ENCODE measurements at places on chromosomes 7 and 10. TPM values are rescaled to one million over a fixed set of nuclear protein-coding genes. Genes with fewer than 3 reads are reported as not detected.

DNAJC12 gene
- total RNA-seq: 1.8 TPM

MACC1 gene
- total RNA-seq: 0.26 TPM

FGFR2 gene
- 0.17 TPM for total RNA-seq

DNA sequence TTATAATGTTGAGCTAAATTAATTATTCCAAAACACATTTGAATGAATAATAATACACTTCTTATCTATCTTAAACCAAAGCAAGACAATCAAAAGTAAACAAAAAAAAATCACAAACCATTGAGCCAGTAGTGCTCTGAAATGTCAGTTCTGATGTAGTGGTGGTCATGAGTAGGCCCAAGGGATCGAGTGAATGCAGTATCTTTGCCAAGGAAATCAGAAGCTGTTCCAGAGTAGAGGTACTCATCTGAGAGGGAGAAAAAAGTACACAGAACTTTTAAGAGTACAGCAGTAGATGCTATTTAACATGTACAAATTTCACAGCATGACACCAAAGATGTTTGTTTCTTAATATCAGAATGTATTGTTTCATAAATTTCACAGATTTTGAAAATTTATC, 121.5 kb downstream of the SEMA3D start:
- H3K4me1 ChIP-seq: no peaks in the 10 kb centered on the region
- H3K36me3 ChIP-seq: no peaks in the 10 kb centered on the region
- DNase-seq: peak; percentile 61
- H3K27me3 ChIP-seq: no peaks in the 10 kb centered on the region
- no peak overlapping the region for H3K4me3 ChIP-seq
- H3K27ac ChIP-seq: no peak overlapping the region

DNA sequence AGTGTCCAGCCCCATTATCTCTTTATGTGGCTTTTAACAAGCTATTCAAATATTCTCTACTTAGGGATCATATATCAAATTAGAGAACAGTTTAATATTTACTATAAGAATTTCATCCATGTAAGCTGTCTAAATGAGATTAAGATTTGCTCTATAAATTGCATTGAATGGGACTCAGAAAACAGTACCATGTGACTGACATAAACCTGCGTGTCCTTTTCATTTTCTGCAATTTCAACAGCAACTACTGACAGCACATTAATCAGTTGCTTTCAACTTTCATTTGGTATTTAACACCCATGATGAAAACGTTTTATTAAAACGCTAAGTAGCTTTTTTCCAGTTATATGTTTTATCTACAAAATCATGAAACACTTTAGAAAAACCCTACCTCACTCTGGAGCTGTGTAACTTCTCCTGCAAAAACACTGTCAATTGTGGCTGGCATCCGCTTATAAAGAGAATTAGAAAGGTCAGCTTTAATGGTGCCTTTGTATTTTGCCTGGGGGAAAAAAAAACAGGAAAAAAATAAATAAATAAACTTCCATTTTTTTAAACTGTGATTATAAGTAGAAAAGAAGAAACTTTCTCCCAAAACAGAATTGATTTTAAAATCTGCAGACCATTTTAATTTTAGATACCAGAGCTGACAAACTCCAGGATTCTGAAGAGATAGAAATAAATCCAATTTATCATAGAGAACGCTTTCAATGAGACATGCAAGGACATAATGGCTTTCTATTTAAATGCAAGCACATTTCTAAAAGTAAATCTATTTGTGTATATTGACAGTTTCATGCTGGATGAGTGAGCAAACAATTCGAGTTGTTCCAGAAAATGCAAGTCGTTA, 9.2 kb downstream of the NEBL start:
- H3K4me3 ChIP-seq: no peak overlapping the region
- H3K27ac ChIP-seq: no peak overlapping the region
- no peaks in the 10 kb centered on the region for H3K4me1 ChIP-seq
- no peaks in the 10 kb centered on the region for H3K27me3 ChIP-seq
- DNase-seq: no peak

DNA sequence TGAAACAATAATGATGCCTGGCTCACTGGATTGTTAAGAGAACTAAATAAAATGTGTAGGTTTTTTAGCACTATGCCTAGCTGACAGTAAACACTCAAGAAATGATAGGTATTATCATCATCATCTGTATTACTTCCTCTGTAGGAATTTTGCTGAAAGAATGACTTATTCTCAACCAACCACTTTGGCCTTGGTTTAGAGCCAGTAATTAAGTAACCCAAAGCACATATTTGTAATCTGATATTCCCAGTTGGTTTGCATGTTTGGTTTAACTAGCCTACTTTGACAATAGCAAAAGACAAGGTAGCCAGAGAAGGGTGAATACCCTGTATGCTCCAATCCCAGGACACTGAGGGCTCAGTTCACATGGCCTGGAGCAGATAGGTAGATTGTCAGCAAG, 34.4 kb downstream of the BCAP29 start:
- H3K36me3 ChIP-seq: no peaks in the 10 kb centered on the region
- DNase-seq: peak; percentile 81
- H3K4me3 ChIP-seq: no peak overlapping the region

DNA sequence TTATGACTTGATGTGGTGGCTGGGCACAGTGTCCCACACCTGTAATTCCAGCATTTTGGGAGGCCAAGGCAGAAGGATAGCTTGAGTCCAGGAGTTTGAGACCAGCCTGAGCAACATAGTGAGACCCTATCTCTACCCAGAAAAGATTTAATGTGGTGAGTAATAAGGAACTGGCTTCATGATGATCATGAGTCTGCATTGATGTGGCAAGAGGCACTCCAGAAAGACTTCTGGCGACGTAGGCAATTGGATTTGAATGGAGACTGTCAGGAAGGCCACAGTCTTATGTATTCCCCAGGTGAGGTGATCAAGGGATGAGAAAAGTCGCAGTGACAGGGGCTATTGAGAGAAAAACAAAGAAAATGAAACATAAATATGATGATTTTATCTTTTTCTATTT, 138.0 kb downstream of the CACNB2 start:
- no peaks in the 10 kb centered on the region for H3K4me1 ChIP-seq
- DNase-seq: no peak
- H3K27ac ChIP-seq: no peak overlapping the region
- no peak overlapping the region for H3K4me3 ChIP-seq
- H3K27me3 ChIP-seq: no peaks in the 10 kb centered on the region
- H3K36me3 ChIP-seq: no peaks in the 10 kb centered on the region

- no peak overlapping the region for H3K27ac ChIP-seq
- no peak overlapping the region for H3K4me3 ChIP-seq
- no peaks in the 10 kb centered on the region for H3K4me1 ChIP-seq
- peaks cover 9% of the 10 kb centered on the region for H3K27me3 ChIP-seq
- DNase-seq: no peak
These were observed 7.1 kb downstream of the SPOCK2 start for GRCh38 chr10:72081210-72081609.

- H3K27me3 ChIP-seq: peaks cover 21% of the 10 kb centered on the region
- H3K27ac ChIP-seq: no peak overlapping the region
- no peak for DNase-seq
These were observed 2.4 kb downstream of the GPR158 start for GRCh38 chr10:25177093-25177753.
